ENCODE measurements at places on chromosomes 7 and 10.

DNA sequence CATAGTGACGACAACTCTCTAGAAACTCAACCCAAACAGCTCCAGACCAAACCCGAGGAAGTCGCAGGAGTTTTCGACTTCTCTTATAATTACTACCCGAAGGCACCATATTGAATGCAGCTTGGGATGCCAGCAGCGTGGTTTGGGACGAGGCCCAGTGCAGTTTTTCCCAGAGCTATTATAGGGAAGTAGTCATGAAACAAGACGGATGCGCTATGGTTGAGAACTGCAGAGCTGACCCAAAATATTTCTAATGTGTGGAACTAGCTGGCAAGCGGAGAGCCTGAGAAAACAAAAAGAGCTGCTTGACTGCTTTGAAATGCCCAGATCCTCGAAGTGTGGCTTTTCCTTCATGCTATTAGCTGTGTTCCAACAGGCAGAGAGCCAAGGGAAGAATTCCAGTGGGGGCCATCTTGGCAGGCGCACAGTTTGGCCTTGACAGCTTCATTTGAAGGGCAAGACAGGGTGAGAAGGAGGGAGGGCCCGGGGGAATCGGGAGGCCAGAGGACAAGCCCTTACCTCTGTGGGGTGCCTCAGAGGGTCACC lies 122.7 kb downstream of the CUL2 start:
- DNase-seq, result no peak

- no peak for DNase-seq
These were observed 70.7 kb downstream of the RELN start for GRCh38 chr7:103918631-103919271.

- no peak for DNase-seq
These were observed 192.3 kb downstream of the EVX1 start for GRCh38 chr7:27434756-27435400.

DNA sequence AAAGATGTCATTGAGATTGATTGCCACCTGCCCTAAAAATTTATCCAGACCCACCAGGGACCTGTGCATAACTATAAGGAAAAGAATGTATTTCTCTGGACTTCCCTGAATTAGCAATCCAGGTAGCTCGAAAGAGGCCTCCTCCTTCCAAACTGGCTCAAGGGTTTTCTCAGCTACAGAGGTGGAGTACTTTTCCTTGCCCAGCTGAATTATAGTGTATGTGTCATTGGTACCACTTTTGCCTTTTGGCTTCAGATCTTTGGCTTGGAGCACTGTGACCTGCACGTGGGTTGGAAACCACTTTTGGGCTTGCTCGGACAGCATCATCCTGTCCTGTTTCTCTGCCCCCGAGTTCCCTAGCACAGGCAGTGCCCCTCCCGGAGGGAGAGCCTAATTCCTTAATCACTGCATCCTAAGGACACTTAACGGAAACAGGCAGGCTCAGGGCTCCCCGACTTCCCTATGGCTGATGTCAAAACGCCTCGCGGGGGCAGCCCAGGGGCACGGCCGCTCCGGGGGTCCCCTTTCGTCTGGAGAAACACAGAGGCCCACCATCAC lies 825 bp downstream of the RAB11FIP2 start:
- no peak for DNase-seq

DNA sequence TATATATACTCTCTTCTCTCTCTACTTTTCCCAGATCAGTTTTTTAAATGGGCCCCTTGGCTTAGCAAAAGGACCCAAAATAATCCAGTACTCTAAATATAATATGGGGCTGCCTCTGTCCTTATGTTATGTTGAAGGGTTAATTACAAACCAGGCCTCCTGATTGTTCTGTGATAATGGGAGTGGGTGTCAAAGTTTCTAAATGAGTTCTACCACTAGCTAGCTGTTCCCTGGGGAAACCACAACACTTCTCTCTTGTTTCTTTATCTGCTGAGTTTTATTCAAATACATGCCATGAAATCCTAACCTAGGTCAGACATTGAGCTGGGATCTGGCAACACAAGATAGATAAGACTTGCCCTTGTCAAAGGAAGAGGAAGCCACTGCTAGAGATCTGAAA lies 3.8 kb downstream of the HTR5A start:
- DNase-seq, result no peak

DNA sequence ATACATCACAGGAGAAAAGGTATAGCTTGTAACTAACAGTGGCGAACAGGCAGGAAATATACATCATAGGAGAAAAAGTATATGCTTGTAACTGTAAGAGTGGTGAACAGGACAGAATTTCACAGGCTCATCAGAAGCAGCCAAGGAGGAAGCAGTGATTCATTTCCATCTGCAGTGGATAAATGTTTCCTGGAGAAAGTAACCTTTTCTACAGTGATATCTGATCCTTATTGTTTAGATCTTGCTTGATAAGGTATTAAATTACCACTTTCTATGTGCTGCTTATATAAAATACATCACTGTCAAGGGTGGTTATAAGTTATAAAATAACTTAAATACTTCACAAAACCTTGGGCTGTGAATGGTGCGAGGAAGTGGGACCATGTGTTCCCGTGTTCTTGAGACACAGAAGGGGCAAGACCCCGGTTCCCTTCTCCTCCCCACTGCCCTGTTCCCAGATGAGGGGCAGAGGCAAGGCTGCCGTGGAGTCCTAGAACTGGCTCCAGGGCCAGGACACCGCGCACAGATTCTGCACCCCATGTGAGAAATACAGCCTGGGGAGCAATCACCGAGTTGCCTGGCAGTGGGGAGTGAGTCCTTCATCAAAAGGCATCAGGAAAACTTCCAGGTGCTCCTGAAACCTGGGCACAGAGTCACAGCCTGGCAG lies 135.2 kb downstream of the DIP2C start:
- DNase-seq, result no peak

GRCh38 chr7:55065079-55065478 lies 46.3 kb downstream of the EGFR start:
- DNase-seq, result no peak

DNA sequence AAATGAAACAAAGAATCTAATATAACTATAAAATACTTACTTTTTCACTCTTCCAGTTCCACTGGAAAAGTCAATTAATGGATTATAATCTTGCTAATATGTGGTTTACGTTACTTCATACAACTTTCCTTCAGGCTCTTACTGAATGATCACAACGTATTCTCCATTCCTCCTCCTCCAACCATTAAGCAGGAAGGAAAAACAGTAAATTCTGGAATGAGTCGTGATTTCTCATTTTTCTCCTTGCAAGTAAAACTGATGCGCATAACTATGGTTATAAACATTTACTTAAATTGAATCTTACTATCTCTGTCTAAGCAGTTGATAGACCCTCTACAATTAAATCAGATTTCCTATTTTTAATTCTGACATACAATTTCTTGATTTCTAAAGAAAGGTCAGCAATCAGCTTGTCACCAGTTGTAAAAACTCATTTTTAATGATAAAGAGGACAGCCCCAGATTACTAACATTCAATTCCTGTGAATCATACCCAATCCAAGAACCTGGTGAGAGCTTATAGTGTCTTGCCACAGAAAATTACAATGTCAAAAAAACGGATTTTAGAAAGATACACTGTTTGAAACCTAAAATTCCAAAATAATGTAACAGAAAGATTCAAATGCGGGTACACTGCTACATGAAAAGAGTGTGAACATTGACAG lies 64.3 kb downstream of the EZH2 start:
- DNase-seq, result no peak

GRCh38 chr10:24427678-24428409 lies 218.9 kb downstream of the KIAA1217 start:
- no peak for DNase-seq

GRCh38 chr10:369684-370448 lies 234.6 kb downstream of the ZMYND11 start:
- DNase-seq, result no peak

GRCh38 chr7:130929896-130930659 lies 196.1 kb upstream of the KLF14 start:
- no peak for DNase-seq

- DNase-seq, result no peak
These were observed 18.2 kb downstream of the GPR141 start for GRCh38 chr7:37701769-37702168.

DNA sequence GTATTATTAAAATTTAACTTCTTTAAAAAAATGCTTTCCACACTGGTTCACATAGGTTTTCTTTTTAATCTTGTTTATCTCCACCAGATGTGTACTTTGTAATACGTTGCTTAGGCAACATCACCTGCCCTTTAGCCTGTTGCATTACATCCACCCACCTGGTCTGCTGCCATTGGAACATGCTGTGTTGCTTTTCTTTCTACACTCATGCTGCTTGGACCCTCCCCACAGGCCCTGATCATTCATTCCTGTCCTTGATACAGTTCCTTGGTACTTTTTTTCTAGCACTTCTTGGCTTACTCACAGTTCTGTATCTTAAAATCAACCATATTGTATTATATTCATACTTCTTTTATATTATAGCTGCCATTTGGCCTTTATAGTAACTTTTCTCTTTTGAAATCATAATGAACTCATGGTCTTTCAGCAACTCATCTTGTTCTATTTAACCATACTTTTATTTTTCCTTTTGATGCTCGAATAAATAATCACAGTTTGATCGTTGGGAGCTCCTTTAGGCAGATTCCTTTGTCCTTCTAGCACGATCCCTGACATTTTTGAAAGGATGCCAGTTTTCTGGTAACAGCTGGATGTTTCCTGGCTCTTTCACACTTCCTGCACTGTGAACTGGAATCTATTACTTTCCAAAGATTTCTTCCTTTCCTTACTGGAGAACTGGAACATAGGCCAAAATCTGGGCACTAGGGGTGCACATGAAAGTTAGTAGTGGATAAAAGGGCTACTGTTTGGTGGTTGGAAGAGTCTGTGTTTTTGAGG lies 125.1 kb downstream of the CDK14 start:
- no peak for DNase-seq

DNA sequence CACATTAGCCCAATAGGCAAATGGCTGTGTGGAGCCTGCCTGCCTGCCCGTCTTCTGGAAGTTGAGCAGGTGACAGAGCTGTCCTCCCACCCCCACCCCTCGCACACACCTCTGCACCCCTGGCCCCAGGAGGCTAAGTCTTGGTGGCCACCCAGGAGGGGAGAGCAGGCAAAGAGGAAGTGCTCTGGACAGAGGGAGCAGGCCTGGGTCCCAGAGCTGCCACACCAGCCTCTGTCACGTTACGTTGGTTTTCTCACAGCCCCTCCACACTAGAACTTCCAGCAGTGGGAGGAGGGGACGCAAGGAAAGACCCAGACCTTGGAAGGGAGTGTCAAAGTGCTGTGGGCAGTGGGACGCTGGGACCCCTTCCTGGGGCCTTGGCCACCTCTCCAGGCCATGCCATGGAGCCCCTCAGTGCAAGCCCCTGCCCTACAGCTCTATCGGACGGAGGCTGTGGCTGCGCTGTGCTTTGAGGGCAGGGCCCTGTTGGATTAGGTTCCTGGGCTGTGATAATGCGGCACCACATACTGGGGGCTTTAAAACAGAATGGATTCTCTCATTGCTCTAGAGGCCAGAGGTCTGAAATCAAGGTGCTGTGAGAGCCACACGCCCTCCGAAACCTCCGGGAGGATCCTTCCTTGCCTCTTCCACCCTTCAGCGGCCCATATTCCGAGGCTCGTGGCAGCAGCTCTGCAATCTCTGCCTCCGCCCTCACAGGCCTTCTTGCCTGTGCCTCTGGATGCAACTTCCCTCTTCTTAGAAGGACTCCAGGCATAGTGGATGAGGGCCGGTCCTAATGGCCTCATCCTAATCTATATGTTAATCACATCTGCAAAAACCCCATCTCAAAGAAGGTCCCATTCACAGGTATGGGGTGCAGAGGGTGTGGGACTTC lies 9.9 kb downstream of the PRKAG2 start:
- DNase-seq, result no peak

Measured in bone marrow (tissue), 2 donors.